Right ventricle myocardium superior (tissue), 1 donor: ENCODE measurements at places on chromosomes 1 and 21.

GRCh38 chr1:152186556-152187285, 27.7 kb upstream of the RPTN start:
- DNase-seq = no peak

- DNase-seq = no peak
Measured at GRCh38 chr1:222665964-222666363, 46.3 kb downstream of the AIDA start.

GRCh38 chr1:25028907-25029599, 99.0 kb upstream of the RUNX3 start:
- DNase-seq = no peak

- no peak for DNase-seq
Measured at GRCh38 chr1:59025898-59026426, 242.1 kb upstream of the JUN start.

DNA sequence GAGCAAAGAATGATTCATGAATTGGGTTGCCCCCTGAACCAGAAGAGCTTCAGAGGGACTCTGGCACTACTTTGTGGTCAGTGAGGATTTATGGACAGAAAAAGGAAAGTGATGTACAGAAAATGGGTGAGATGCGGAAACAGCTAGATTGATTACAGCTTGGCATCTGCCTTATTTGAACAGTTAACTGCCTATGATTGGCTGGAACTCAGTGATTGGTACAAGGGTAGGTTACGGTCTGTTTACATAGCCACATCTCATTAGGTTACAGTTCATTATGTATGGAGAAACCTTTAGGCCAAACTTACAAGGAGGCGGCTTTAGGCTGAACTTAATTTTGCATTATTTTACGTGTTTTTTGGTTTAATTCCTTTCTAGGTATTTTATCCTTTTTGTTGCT, 29.0 kb upstream of the RHOU start:
- DNase-seq = no peak

GRCh38 chr1:6635910-6636760, 11.5 kb downstream of the THAP3 start:
- peak; percentile 34 for DNase-seq

DNA sequence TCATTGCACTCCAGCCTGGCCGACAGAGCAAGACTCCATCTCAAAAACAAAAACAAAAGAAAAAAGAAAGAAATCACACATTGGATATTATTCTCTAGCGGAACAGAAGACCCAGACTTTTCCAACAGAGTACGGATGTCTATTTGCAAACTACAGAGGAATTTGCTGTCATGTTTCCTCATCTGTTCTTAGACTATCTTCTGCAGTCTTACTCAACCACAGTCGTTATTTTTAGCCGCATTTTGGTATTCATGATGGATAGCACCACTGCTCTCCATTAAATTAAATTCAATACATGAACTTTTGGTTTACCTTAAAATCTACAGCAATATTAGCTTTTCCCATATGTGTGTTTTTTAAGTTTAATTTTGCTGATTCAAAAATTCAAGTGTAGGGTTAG, 14.2 kb upstream of the HEATR1 start:
- no peak for DNase-seq

DNA sequence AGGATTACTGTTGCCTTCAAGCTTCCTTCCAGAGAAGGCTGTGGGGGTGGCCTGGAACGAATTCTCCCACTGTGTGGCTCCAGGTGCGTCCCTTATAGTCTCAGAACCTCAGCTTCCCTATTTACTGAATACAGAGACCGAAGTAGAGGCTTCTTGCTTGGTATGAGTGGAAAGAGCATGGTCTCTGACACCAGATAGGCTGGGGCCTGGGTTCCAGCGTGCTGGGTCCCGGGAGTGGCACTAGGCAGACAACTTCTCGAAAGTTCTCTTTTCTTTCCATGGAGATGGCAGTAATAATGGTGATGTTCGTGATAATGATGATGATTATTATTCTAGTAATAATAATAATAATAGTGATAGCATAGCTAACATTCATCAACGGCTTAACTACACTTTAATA, 161.7 kb downstream of the PTPRU start:
- DNase-seq = no peak

DNA sequence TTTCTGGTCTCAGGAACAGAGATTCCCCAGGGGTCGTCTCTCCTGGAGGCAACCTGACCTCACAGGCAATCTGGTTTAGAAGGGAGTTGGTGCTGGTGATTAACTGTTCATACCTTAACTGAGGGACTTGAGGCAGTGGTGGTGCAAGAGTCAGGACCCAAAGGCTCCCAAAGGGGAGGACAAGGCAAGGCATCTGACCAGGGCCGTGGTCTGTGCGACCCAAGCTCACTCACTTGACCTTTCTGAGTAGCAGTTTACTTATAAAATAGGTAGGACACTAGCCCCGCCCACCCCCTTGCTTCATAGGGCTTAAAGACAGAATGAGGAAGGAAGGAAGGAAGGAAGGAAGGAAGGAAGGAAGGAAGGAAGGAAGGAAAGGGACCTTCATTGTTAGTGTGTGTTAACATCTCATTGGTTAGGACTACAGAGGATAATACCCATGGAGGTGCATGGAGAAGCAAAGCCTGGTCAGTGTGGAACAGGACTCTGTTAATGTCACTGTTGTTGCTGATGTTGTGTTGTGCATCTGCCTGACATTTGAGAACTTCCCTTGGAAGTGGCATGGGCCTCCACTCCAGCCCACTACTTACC, 4.6 kb upstream of the KCNA2 start:
- no peak for DNase-seq

DNA sequence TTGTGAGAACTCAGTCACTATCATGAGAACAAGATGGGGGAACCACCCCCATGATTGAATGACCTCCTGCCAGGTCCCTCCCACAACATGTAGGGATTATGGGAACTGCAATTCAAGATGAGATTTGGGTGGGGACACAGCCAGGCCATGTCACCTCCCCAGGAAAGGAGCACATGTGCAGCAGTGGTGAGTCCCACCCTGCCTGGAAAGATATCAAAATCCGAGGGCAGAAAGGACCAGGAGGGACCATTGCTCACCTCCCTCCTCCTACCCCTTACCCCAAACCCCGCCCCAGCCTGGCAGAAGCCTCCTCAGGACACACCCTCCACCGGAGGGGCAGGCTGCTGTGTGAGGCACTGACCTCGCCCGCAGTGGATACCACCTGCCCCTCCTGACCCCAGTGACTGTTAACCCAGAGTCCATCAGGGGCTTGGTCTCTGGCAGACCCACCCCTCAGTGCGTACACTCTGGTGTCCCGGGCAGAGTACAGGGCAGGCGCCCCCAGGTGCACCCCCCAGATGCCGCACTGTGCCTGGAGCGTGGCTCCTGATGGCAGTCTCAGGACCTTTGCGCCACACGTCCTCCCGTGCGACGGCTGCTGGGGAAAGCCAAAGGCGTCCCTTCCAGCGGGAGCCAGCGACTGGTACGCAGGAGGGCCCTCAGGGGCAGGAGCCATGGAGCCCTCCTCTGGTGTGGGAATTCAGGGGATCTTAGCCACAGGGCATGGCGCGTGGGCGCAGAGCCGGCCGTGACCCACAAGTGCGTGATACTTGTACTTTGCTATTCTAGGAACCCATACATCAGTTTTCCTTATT, 20.9 kb downstream of the PDXK start:
- no peak for DNase-seq

DNA sequence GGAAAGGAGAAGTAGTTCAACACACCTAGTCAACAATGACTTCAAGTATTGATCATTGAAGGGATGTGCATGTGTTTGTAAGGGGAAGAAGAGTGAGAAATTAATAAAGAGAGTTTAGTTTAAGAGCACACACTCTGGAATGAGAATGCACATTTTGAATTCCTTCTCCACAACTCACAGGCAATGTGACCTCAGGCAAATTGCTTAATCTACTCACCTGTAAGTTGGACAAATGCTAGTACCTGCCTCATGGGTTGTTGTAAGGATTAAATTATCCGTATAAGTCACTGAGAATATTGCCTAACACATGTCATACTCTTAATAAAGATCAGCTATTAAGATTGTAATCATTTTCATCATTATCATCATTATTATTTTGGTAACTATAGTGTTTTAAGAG, 204.0 kb upstream of the NFIA start:
- DNase-seq = no peak

GRCh38 chr1:1051127-1051810, 22.8 kb downstream of the RNF223 start:
- no peak for DNase-seq

- DNase-seq = no peak
Measured at GRCh38 chr1:72485801-72486200, 203.5 kb upstream of the NEGR1 start.

DNA sequence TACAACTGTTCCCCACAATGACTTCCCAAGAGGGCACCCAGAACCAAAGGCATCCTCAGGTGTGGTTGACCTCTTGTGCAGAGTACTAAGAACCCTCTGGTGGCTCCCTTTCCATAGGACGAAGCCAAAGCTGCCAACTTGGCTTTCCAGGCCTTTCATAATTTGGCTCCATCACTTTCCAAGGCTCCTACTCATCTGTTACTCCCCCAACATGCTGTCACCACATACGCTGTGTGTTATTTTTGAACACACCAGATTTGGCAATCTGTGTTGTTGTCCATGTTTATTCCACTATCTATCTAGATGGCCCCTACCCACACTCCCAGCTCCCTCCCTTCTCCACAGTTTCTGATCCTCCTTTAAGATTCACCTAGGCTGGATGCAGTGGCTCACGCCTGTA, 10.2 kb upstream of the NKAIN1 start:
- no peak for DNase-seq

DNA sequence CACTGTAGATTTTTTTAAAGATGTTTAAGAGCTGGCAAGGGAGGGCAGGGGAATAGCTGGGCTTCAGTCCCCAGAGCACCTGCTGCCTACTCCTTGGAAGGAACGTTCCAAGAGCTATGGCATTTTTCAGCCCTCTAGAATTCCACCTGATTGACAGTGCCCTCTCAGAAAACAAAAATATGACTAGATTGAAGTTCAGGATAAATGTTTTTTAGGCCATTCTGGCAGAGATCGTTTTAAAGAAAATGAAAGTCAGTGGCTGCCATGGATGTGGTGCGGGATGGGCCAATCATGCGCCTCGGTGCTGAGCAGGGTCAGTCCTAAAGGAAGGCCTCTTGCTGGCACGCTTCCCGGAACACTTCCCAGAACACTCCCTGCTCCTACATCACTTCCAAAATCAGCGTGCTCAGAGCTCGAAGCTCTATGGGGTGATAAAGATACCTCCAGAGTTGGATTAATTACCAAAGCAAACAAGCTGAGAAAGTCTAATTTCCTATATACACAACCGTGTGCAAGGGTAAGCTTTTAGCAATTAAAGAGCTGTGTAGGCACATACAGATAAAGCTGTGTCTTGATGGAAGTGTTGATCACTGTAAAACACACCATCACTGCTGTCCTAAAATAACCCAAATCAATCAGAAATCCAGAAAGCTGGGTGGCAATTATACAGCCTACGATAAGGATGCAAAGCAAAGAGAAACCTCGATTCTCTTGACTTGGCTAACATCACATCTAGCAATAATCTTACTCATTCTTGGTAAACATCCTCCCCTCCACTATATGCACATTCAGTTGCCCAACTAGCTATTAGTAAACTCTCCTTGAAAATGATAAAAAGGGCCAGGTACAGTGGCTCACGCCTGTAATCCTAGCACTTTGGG, 34.6 kb downstream of the TGFBR3 start:
- DNase-seq = peak; percentile 96

DNA sequence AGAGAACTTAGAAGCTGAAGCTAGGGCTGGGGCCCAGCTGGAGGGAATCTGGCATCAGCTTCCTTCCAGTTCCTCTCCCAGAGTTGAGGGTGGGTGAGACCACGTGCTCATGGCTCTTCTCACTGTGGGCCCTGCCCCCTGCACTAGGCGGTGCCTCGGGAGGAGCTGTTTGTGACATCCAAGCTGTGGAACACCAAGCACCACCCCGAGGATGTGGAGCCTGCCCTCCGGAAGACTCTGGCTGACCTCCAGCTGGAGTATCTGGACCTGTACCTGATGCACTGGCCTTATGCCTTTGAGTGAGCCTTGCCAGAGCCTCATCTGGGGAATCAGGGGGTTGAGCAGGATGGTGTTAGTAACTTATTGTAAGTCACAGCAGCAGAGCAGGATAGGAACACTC, 16.1 kb downstream of the AKR1A1 start:
- peak; percentile 78 for DNase-seq

- DNase-seq = no peak
Measured at GRCh38 chr1:39896909-39897685, 4.6 kb downstream of the MYCL start.
